Activated CD8-positive, alpha-beta T cell treated with anti-CD3 and anti-CD28 coated beads, Interleukin-2, amount 10 ng/mL, durations not matched to agents 7 days and 5 days (primary cell): ENCODE measurements at places on chromosomes 4 and X. TPM values are rescaled to one million over a fixed set of nuclear protein-coding genes. Genes with fewer than 3 reads are reported as not detected.

LONRF3 gene
- total RNA-seq: 0.23 TPM

PRR32 gene
- total RNA-seq: not detected

ENAM gene
- not detected for total RNA-seq

LIMCH1 gene
- not detected for total RNA-seq

TMEM129 gene
- 21.9 TPM for total RNA-seq

HTN3 gene
- total RNA-seq: not detected

USP17L30 gene
- total RNA-seq: not detected

GLRA3 gene
- total RNA-seq: not detected

GIMD1 gene
- total RNA-seq: not detected

UCP1 gene
- total RNA-seq: not detected

CDK16 gene
- 64.3 TPM for total RNA-seq

ASMT gene
- total RNA-seq: not detected

DNA sequence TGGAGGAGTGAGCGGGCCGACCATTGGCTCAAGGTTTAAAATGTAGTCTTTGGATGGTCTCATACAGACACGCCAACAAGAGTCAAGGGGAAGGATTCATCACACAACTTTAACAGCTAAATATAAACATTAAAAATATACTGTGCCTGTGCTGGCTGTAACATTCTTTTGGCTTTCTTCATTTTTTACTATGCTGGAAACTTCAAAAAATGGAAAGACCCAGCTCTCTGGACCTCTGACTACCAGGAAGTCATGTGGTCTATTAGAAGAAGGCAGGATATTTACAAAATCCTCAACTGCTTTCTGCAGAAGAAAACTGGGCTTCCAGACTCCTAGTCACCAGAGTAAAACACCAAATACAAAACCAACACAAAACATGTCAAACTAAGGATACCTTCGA is 49.8 kb upstream of the KLF3 start:
- no peaks in the 10 kb centered on the region for H3K27me3 ChIP-seq
- H3K4me3 ChIP-seq: no peak overlapping the region
- H3K27ac ChIP-seq: no peak overlapping the region
- no peaks in the 10 kb centered on the region for H3K36me3 ChIP-seq
- peaks cover 19% of the 10 kb centered on the region for H3K4me1 ChIP-seq

DNA sequence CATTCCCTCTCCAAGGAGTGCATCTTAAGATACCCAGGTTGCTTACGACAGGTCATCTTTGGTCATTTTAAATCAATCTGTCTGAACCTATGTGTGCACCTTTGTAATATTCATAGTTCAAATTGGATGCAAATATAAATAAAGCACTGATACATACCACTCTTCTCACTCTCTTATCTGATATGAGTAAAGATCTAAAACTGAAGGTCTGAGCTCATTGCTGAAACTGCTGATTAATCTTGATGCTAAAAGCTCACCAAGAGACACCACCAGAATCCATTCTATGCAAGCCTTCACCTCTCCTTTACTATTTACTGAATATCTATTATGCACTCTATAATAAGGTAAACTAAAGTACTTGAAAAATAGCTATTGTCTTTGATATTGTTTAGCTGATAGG is 16.6 kb downstream of the HSD17B13 start:
- DNase-seq: no peak
- no peak overlapping the region for H3K4me3 ChIP-seq
- H3K4me1 ChIP-seq: no peaks in the 10 kb centered on the region
- no peaks in the 10 kb centered on the region for H3K36me3 ChIP-seq
- H3K27me3 ChIP-seq: no peaks in the 10 kb centered on the region

- no peak for DNase-seq
- no peak overlapping the region for H3K27ac ChIP-seq
- H3K4me3 ChIP-seq: no peak overlapping the region
- H3K4me1 ChIP-seq: no peaks in the 10 kb centered on the region
These were observed 287.4 kb downstream of the TECRL start for GRCh38 chr4:64121803-64122202.

GRCh38 chrX:129777218-129778030 is 2.3 kb upstream of the SASH3 start:
- H3K4me1 ChIP-seq: peaks cover 59% of the 10 kb centered on the region
- H3K36me3 ChIP-seq: peaks cover 30% of the 10 kb centered on the region
- H3K27me3 ChIP-seq: no peaks in the 10 kb centered on the region
- H3K27ac ChIP-seq: peak overlapping the region; percentile 94
- H3K4me3 ChIP-seq: peak overlapping the region; percentile 69

GRCh38 chr4:76546327-76546726 is 111.3 kb downstream of the SHROOM3 start:
- DNase-seq: no peak
- peaks cover 2% of the 10 kb centered on the region for H3K36me3 ChIP-seq
- no peak overlapping the region for H3K4me3 ChIP-seq
- no peak overlapping the region for H3K27ac ChIP-seq
- peaks cover 19% of the 10 kb centered on the region for H3K4me1 ChIP-seq
- H3K27me3 ChIP-seq: peaks cover 3% of the 10 kb centered on the region

- H3K27ac ChIP-seq: no peak overlapping the region
- no peaks in the 10 kb centered on the region for H3K36me3 ChIP-seq
- H3K4me3 ChIP-seq: no peak overlapping the region
- H3K27me3 ChIP-seq: peaks cover 2% of the 10 kb centered on the region
These were observed 8.0 kb upstream of the TMEM185A start for GRCh38 chrX:149639568-149639967.

GRCh38 chr4:168815379-168816345 is 194.4 kb downstream of the CBR4 start:
- H3K36me3 ChIP-seq: no peaks in the 10 kb centered on the region
- H3K27ac ChIP-seq: no peak overlapping the region

GRCh38 chr4:53899586-53900270 is 164.7 kb downstream of the CHIC2 start:
- H3K27ac ChIP-seq: no peak overlapping the region
- H3K4me3 ChIP-seq: no peak overlapping the region
- peaks cover 12% of the 10 kb centered on the region for H3K27me3 ChIP-seq
- no peaks in the 10 kb centered on the region for H3K36me3 ChIP-seq
- H3K4me1 ChIP-seq: no peaks in the 10 kb centered on the region

- no peak overlapping the region for H3K27ac ChIP-seq
- no peaks in the 10 kb centered on the region for H3K36me3 ChIP-seq
- H3K4me3 ChIP-seq: no peak overlapping the region
These were observed 76.5 kb downstream of the MAPK10 start for GRCh38 chr4:86283371-86283770.

DNA sequence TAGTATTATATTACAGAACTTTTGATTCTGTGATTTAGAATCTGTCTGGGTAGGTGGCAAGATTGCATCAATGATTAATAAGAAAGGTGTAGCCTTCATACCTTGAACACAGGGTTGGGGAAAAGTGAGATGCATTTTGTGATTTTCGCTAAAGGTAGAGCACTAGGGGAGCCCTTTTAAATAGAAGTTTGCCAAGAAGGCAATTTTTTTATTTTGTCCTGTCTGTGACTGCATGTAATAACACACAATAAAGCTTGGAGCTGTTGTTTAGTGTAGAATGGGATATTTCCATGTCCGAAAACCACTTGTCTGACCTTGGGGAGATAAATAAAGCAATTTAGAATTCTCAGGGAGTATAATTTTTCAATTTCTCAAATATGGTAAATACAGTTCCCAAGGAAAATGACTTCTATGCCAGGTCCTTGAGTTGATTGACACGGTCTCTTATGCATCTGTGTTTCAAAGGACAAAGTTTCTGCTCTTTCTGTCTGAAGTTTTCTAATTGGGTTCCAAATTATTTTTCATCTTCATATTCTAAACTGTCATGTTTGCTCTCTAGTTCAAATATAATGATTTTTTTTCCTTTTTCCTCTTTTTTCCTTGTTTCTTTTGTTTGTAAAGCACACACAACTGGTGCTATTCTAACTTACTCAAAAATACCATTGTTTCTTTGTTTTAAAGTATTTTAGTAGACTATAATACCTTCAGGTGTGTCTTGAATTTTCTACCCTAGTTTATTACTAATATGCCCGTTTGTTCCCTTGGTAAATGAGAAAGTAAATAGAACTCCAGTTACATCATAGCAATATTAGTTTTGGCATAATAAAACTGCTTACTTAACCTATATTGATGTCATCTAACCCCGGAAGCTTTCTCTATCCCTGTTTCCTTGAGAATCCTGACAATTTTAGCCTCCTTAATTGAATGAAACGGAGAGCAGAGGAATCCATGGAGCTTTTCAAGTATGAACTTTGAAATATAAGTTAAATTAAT is 87.8 kb upstream of the BMPR1B start:
- peaks cover 6% of the 10 kb centered on the region for H3K27me3 ChIP-seq
- H3K27ac ChIP-seq: no peak overlapping the region
- H3K4me1 ChIP-seq: no peaks in the 10 kb centered on the region
- H3K36me3 ChIP-seq: no peaks in the 10 kb centered on the region
- no peak overlapping the region for H3K4me3 ChIP-seq

DNA sequence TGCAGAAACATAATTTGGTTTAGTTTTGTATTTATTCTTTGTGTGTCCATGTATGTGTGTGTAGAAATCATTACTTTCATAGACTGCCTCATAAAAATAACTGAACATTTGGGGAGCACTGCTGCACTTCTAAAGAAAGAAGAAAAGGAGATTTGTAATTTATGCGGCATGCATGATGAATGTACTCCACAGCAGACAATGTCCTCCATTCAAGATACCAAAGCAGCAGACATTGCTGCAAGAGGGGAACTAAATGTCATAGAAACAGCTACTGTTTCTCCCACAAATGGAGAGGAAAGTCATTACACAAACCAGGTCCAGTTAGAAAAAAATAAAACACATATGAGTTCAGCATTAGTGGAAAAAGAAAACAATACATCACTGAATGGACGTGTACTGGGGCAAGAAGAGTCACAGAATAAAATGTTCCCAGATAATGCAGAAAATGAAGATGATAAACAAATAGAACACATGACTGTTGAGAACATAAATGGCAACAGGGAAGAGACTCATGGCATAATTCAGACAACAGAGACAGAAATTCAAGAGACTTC is 2.6 kb downstream of the DTHD1 start:
- no peak overlapping the region for H3K4me3 ChIP-seq
- peaks cover 13% of the 10 kb centered on the region for H3K36me3 ChIP-seq
- no peak for DNase-seq

DNA sequence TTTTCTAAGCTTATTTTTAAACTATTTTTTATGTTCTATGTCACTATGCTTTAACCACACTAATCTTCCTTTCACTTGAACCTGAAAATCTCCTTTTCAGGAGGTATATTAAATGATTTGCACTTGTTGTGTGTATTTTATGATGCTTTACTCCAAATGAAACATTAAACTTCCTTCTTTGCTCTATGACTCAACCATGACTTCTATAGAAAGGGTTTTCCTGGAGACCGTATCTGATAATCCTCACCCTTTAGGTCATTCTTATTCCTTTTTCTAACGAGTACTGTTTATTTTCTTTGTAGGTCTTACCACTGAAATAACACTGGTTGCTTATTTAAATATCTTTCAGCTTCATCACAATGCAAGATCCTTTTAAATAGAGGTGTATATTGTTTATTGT is 1163.2 kb downstream of the PCDH18 start:
- H3K27ac ChIP-seq: no peak overlapping the region
- no peaks in the 10 kb centered on the region for H3K4me1 ChIP-seq
- H3K4me3 ChIP-seq: no peak overlapping the region
- no peaks in the 10 kb centered on the region for H3K27me3 ChIP-seq
- no peaks in the 10 kb centered on the region for H3K36me3 ChIP-seq
- no peak for DNase-seq

GRCh38 chr4:100269446-100269845 is 79.2 kb upstream of the DDIT4L start:
- H3K27ac ChIP-seq: no peak overlapping the region
- no peak for DNase-seq
- peaks cover 5% of the 10 kb centered on the region for H3K27me3 ChIP-seq
- H3K4me3 ChIP-seq: no peak overlapping the region
- no peaks in the 10 kb centered on the region for H3K4me1 ChIP-seq

DNA sequence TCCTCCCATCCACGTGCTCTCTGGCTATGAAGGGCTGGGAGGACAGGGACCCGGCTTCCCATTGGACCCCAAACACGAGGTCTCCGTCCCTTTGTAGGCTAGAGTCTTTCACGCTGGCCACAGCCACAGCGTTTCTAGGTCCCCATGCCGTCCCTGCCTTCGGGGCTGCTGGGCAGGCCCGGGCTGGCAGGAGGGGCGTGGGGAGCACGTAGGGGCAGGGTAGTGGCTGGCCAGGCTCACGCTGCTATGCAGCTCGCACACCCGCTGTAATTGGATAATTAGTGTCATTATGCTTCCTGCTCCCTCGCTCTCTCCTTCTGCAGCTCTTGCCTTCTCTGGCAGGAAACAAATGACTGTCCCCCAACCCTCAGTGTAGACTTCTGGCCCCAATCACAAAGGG is 9.8 kb downstream of the ATP2B3 start:
- no peaks in the 10 kb centered on the region for H3K27me3 ChIP-seq
- H3K36me3 ChIP-seq: no peaks in the 10 kb centered on the region
- no peaks in the 10 kb centered on the region for H3K4me1 ChIP-seq

GRCh38 chr4:57042711-57043169 is 64.0 kb downstream of the POLR2B start:
- no peak overlapping the region for H3K4me3 ChIP-seq
- H3K27ac ChIP-seq: no peak overlapping the region
- no peaks in the 10 kb centered on the region for H3K36me3 ChIP-seq

DNA sequence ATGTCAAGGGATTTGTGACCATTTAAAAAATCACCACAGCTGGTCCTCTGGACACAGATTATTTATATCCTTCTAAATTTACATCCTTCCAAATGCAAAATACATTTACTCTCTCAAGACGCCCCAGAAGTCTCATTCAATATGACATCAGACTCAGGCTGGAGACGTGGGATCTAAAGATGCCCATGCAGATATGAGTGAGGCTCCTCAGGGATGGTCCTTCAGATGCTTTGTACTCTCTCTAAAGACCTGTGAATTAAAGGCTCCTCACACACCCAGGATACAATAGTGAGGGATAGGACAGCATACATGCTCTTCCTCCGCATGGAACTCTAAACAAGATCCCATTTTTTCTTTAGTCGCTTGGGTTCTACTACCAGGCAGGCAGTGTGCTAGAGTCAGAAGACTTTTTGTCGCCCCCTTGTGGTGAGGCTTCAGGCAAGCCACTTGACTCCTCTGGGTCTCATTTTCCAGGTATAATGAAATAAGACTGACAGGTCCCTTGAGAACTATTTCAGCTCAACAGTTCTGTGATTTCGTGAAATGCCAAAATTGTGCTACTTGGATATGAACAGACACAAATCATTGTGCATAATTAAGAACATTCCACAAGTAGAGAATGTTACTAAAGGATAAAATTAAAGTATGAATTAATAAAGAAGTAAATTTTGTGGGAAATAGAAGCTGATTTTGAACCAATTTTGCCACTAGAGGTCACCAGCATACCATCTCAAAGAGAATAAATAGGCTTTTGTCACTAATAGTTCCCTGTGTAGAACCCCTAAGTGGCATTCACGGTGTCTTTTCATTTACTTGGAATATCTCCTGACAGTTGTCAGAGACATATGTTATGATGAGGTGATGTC is 13.7 kb upstream of the SCOC start:
- no peak overlapping the region for H3K4me3 ChIP-seq
- H3K27ac ChIP-seq: no peak overlapping the region
- H3K36me3 ChIP-seq: no peaks in the 10 kb centered on the region
- peak; percentile 86 for DNase-seq
